ENCODE measurements at places on chromosomes 7 and 10. TPM values are rescaled to one million over a fixed set of nuclear protein-coding genes. Genes with fewer than 3 reads are reported as not detected.

The SPDYE8 gene
- total RNA-seq = not detected

The TTYH3 gene
- total RNA-seq = 25.9 TPM

The STRIP2 gene
- total RNA-seq = 5.2 TPM

The UCN3 gene
- total RNA-seq = not detected

The IL6 gene
- total RNA-seq = 69.4 TPM

The CDNF gene
- 1.2 TPM for total RNA-seq

The COBL gene
- not detected for total RNA-seq

The EN2 gene
- total RNA-seq = not detected

The OPN4 gene
- total RNA-seq = not detected

The ITIH5 gene
- total RNA-seq = 1.4 TPM

The FEZF1 gene
- total RNA-seq = not detected

The C10orf143 gene
- 1.2 TPM for total RNA-seq

The DNA2 gene
- total RNA-seq = 6.2 TPM

The NDUFA5 gene
- total RNA-seq = 35.0 TPM

The ATG9B gene
- 2.0 TPM for total RNA-seq

The LGI1 gene
- total RNA-seq = not detected

The TUBB8 gene
- not detected for total RNA-seq

The C10orf105 gene
- not detected for total RNA-seq

The CYP17A1 gene
- total RNA-seq = not detected

The MRPL32 gene
- 54.4 TPM for total RNA-seq

The CRTAC1 gene
- total RNA-seq = 0.28 TPM

The SLC26A5 gene
- not detected for total RNA-seq

The NPC1L1 gene
- total RNA-seq = under 0.01 TPM

The TMEM176B gene
- total RNA-seq = not detected

The THAP5 gene
- total RNA-seq = 24.8 TPM

The AKR1C1 gene
- total RNA-seq = 122 TPM

The RNF148 gene
- total RNA-seq = 0.28 TPM

The ADRB1 gene
- under 0.01 TPM for total RNA-seq

The MAT1A gene
- not detected for total RNA-seq

Measured in regular cardiac myocyte (primary cell).